Activated CD4-positive, alpha-beta T cell treated with anti-CD3 and anti-CD28 coated beads for 48 hours (primary cell): ENCODE measurements at places on chromosomes 6 and 20.
A peak's percentile ranks its signal among the peaks of the same experiment; 100 is the strongest.

DNA sequence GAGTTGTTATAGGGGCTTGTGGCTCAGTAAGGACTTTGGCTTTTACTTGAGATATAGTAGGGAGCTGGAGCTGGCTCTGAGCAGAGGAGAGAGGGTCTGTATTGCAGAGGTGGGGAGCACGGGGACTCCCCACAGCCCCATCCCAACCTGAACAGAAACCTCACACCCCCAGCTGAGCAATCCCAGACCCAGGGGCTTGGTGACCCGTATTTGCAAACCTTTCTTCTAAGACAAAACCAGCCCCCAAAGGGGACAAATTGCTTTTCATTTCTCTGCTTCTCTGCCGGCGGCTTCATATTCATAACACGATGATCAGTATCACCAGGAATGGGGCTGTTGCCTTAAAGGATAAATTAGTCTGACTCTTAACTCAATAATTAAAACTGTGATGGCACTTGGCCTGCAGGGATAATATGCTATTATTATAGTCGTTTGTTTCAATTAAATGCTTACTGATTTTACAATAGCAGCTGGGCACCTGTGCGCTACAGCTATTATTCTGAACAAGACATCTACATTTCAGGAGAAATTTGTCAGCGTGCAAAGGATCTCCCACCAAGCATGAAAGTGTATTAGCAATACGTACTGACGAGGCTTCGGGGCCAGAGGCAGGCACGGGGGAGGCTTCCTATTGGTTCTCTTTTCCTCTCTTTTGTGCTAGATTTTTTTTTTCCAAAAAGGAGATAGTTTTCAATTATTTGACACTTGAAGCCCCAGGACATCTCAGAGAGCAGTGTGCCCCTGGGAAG is 118.1 kb downstream of the TOX2 start:
- no peak for DNase-seq

GRCh38 chr6:90676516-90677300 is 89.8 kb upstream of the MAP3K7 start:
- no peak for DNase-seq

DNA sequence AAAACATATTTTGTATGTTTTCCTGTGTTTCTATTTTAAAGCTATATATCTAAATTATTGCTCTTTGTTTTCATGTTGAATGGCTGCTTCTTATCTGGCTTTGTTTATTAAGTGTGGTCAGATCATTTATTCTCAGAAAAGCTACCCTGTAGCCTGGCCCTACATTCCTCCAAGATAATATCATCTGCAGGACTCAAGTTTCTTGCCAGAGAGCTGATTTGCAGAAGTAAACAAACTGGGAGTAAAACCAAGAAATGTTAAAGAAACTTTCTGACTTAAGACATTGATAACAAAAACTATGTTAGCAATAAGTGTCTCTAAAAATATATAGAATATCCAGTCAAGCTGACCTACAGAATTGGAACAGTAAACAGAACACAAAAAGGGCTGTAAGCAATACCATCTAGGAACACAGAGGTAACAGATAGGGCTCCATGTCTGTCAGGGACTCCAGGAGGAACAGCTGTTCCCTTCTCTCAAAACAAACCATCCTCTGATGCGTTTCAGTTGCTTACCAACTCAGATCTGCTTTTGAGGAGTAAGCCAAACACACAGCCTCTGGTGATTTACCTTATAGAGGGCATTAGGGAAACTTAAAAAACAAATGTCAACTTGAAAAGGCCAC is 17.5 kb upstream of the CEP85L start:
- no peak for DNase-seq

DNA sequence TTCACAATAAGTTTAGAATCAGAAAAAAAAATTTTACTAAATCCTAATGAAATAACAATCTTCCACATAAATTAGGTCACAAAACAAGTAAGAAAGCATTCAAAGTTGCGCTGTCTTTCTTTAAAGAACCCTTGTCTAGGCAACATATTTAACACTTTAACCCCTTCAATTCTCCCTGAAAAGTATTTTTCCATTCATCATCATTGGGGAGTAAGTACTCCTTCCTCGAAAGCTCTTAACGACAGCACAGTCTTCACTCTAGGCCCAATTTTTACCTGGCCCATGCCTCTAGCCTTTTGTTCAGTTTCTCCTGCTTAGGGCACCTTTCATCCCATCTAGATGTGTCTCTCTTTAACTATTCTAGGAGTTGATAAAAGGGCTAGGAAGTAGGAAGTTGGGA is 2.6 kb downstream of the TSPYL1 start:
- DNase-seq = no peak

- DNase-seq = no peak
These were observed 14.3 kb upstream of the SIRT5 start for GRCh38 chr6:13559968-13560650.

GRCh38 chr20:46073024-46073423 is 16.7 kb downstream of the NCOA5 start:
- no peak for DNase-seq

GRCh38 chr6:137092018-137092417 is 47.3 kb upstream of the IL20RA start:
- no peak for DNase-seq

DNA sequence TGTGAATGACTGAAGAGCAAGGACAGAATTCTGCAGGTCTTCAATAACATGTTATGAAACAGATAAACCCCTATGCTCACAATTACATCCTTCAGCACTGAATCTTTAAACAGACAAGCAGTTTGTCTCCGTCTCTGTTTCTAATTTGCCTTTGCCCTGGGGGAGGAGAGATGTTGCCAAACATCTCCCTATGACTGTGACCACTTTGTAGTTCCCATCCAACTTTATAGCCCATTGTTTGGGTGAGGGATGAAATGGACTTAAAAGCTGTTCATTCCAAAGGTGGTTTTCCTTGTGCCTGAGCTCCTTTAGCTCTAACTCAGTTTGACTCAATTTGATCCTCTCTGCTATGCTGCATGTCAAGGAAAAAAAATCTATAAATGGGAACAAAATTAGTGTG is 19.5 kb upstream of the ADTRP start:
- DNase-seq = no peak

GRCh38 chr6:22326500-22326899 is 29.7 kb upstream of the PRL start:
- DNase-seq = no peak

DNA sequence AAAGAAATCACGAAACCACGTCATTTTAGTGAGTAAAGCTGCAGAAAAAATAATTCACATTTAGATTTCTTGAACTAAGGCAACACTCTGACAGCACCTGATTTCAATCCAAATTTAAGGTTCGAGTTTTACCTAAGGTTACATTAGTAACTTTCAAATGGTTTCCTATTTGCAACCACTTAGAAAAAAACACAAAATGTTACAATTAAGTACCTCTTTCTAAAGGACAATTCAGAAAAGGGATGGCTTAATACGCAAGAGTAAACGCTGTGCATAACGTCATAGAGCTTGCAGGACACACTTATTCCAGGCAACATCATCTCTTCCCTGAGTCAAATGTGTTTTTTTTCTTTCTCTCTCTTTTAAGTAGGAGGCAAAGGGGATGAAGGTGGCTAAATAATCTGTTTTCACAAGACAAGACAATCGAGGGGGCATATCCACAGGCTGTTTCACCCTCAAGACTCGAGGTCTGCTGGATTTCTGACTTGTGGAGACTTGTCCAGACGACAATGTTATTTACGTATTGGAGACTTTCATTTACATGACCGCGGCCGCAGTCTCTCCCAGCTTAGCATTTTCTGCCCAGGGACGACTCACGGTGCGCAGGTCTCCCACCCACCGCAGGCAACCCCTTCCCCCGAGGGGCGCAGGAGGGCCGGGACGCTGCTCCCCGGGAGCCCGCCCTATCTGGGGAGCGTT is 86.0 kb downstream of the SESN1 start:
- DNase-seq = peak; percentile 21

- DNase-seq = no peak
These were observed 115.6 kb downstream of the MTHFD1L start for GRCh38 chr6:150981095-150981494.

DNA sequence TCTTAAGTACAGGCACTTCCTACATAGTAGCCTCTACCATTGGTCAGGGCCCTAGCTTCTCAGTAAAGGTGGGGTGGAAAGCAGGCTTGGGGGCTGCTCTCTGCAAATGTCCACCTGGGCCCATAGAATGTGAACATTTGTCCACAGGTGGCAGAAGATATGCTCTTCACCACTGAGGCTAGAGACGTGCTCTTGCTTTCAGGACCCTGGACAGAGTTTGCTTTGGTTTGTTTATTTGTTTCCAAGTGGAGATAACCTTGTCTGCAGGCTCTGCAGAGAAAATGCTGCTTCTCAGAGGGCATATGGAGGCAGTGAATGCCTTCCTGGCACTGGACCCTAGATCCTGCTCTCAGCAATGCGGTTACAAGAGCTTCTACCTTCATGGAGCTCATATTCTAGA is 129.0 kb downstream of the F13A1 start:
- no peak for DNase-seq

- peak; percentile 80 for DNase-seq
These were observed at the start of gene TAF4 for GRCh38 chr20:62065674-62066338. Gene TAF4, minus strand, starts transcription at chr20:62065881. Its CDS starts 71 bp downstream, at chr20:62065810.

GRCh38 chr6:126650931-126651330 is 311.0 kb downstream of the CENPW start:
- DNase-seq = no peak

DNA sequence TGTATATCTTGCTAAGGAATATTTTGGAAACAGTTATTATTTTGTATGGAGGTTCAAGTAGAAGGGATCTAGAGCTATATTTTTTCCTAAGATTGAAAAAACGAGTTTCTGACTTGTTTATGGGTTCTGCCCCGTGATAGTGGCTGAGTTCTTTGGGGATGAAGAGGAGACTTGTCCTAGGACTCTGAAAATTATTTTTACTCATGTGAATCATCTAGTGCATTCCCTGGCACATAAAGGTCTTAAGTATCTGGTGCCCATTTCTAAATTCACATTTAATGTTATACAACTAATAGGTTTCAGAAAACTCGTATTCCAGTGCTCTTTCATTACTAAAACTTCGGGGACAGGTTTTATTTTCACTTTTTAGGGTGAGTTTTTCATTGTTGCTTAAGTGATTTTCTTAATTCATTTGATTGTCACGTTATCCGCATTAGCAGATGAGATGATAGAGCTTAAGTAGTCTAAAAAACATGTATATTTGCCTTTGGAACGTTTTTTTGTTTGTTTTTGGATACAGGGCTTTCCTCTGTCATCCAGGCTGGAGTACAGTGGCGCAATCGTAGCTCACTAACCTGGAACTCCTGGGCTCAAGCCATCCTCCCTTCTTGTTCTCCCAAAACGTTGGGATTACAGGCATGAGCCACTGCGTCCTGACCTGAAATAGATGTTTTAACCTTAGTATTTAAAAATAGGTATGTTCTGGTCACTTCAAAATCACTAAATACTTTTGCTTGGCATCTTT is 2.1 kb downstream of the NFYA start:
- DNase-seq = no peak

DNA sequence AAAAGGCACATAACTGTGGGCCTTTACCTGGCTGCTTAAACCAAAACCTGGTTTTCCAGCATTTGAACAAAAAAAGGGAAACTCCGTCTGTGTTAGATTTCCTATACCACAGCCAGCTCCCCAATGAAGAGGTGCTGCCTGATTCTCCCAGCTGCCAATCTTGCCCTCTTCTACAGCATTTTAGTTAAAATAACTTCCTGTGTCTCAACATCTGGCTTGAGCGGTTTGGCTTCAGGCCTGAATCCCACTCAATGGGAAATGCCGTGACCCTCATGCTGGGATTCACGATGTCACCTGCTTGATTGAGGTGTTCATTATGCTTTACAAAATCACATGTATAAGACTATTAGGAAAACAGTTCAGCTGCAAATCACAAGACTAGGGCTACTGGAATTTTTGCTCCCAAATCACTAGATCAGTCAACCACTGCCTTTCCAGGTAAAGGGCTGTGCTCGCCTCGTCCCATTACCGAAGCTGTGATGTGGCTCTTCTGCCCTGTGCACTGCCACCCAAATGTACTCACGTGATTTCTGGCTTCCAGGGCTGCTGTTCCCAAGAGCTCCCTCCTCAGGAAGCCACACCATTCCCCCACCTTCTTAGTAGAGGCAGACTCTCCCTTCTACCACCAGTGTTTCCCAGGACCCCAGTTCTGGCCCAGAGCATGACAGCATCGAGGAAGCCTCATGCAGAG is 94.6 kb downstream of the PSMG4 start:
- no peak for DNase-seq
